ENCODE measurements at places on chromosomes 4 and X.

DNA sequence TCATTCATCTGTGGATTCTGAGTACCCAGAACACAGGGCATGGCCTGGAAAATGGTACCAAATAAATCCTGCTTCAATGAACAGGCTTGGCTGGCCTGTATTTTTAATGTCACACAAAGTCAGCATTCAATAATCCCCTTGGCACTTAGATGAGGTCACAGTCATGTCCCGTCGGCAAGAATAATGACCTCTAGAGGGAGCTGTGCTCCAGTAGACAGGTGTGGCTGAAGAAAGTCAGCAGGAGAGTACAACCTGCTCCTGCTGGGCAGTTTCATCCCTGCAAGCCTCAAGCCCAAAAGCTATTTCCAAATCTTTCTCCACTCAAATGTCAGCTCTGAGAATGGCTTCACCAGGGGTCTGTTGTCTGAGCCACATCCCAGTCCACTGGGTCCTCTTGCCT lies 404.0 kb upstream of the F9 start:
- DNase-seq: no peak

DNA sequence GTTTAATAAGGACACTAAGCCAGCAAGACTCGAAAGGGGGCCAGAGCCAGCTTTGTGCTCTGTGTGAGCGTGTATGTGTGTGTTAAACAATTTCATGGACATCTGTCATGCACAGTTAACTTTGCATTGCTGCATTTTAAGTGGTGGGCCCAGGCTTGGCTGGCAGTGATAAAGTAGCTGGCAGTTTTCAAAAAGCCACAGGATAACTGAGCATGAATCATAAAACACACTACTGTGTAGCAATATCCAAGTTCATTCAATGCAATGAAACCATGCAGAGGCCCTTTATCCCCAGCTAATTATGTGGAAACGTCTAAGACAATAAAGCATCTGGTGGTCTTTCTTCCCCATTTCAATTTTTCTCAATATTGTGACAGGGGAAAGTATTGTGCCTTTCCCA lies 132.9 kb downstream of the NKX6-1 start:
- no peak for DNase-seq

GRCh38 chr4:99205153-99205979 lies 13.7 kb downstream of the ADH6 start:
- DNase-seq: no peak

GRCh38 chr4:38210396-38211114 lies 250.4 kb downstream of the PTTG2 start:
- no peak for DNase-seq

GRCh38 chr4:11494232-11494631 lies 65.5 kb upstream of the HS3ST1 start:
- DNase-seq: no peak

DNA sequence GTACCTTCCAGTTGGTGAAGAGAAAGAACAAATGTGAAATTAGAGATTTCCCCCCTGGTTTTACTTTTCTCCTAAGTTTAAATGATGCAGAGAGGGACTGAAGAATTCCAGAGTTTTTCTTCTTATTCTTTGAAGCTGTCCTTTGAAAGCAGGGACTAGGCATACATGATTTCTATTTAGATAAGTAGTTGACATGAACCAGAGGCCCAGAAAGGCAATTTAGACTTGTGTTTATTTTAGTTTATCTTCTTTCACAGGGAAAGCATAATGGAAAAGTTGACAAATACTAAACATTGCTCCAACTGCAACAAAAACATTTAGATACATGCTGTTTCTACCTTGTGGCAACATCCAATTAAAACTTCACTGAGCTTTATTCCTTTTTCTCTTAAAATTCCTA lies 32.0 kb downstream of the PTPN13 start:
- no peak for DNase-seq

- no peak for DNase-seq
These were observed 103.0 kb downstream of the SNCA start for GRCh38 chr4:89733946-89734345.

- no peak for DNase-seq
These were observed 9.9 kb upstream of the SLC25A6 start for GRCh38 chrX:1401611-1402430.
